Stimulated activated CD4-positive, alpha-beta T cell treated with anti-CD3 and anti-CD28 coated beads, Interleukin-1b, Interleukin-23, amount 100 ng/mL, for 1 hour (primary cell): ENCODE measurements at places on chromosomes 4 and X.

DNA sequence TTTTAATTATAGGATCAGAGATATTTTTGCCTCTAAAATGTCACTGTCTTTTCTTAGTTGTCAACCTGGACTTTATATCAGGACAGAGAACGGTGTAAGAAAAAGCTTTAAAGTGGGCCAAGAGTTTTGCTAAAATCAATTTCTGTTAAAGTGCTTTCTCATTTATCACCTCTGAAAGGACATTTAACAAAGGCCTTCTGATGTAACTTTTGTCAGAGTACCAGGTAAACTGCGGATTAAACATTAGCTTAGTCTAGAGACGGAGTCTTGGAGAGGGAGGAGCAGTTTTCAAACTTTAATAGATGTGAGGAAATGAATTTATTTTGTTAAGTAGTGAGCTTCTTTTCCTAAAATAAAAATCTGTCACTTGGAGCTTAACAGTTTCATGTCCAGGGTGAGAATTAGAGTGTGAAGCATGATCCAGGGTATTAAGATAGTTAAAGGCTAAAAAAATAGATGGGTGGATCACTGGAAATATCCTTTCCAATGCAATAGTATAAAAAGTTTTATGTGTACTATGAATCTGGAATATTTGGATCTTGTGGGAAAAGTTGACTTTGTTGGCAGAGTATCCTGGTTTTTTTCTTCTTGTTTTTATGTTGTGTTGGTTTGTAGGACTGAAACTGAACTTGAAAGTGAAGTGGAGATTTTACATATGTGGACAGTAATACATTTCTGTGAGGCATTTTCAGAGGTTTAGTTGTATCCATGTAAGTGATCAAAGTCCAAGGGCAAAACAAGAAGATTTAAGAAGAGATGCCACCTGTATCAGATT, 33.6 kb upstream of the BMPR1B start:
- DNase-seq, result no peak

DNA sequence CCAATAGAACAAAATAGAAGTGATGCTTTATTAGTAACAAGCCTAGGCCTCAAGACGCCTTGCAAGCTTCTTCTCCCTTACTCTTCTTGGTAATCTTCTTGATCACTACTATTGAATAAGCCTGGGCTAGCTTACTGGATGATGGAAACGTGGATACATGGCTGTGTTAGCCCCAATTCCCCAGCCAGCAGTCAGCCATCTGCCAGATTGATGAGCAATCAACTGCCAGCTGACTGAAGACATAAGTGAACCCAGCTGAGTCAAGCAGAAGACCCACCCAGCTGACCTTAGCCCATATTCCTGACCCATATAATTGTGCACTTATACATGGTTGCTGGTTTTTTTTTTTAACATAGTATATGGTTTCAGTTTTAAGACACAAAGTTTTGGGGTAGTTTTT, 130.4 kb downstream of the DHX15 start:
- DNase-seq, result no peak

GRCh38 chr4:73527196-73527595, 45.7 kb downstream of the AFM start:
- no peak for DNase-seq

- DNase-seq, result no peak
Observed at GRCh38 chr4:53586121-53586816, 5.0 kb downstream of the LNX1 start.

GRCh38 chrX:3271834-3272186, 74.6 kb downstream of the MXRA5 start:
- DNase-seq, result no peak

DNA sequence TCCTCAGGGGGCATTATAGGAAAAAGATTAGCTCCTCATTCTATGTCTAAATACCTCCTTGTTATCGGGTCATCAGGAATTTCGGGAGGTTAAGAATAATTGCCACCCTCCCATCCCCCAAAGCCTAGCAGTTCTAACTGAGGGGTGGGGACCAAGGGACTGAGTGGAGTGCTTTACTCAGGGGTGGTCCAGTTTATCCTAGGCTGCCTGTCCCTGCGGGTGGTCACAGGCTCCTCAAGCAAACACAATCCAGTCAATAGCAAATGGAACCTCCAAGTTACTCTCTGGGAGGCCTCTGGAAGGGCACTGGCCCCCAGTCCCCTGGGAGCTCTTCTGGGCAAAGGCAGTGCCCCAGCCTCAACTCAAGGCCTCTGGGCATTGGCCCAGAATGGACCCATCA, 6.7 kb downstream of the ELF4 start:
- no peak for DNase-seq
